Stomach (tissue), 19 donors: ENCODE measurements at places on chromosomes 1 and 21. TPM values are rescaled to one million over a fixed set of nuclear protein-coding genes. Genes with fewer than 3 reads are reported as not detected.

NKAIN1 gene
- total RNA-seq, result not detected

NCF2 gene
- total RNA-seq, result 7.9 TPM

AVPR1B gene
- 1.3 TPM for total RNA-seq

RGS13 gene
- 3.9 TPM for total RNA-seq

EYA3 gene
- total RNA-seq, result 13.9 TPM

C1QB gene
- total RNA-seq, result 223 TPM

SPRR1A gene
- not detected for total RNA-seq

THEM5 gene
- not detected for total RNA-seq

NBPF6 gene
- not detected for total RNA-seq

LCE1E gene
- total RNA-seq, result not detected

EFNA1 gene
- total RNA-seq, result 37.1 TPM
